Left renal cortex interstitium (tissue), 4 donors: ENCODE measurements at places on chromosomes 1 and 21.

DNA sequence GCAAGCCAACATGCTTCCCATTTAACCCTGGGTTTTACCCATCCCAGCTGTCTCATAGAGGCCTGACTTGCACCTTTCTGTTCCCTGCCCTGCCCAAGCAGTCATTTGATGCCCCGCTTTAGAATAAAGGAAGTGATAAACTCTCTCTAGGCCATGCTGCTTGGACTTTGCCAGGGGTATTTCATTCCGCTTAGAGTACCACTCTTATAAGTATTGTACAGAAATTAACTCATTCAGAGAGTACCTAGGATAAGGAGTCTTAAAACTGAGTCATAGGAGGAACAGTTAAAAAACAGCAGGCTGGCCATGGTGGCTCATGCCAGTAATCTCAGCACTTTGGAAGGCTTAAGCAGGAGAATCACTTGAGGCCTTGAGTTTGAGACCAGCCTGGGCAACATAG is 21.0 kb upstream of the LYST start:
- no peak for DNase-seq

- no peak for DNase-seq
Measured at GRCh38 chr1:178388418-178389145, 108.2 kb downstream of the CLEC20A start.

DNA sequence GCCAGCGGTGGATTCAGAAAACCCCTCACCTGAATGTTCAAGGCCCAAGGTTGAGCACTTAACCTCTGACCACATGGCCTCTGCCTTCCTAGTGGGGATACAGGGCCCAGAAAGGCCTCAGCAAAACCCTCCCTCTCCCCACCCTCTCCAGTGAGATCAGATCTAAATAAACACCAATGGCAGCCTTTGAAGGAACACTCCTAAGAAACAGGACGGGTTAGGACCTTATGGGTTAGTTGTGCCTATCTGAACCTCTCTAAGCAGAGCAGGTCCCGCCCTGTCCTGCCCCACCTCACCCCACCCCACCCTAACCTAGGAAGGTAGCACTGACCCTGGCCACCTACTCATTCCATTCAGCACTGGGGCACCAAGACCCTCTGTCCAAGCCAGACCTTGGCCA is 7.9 kb upstream of the GRHL3 start:
- no peak for DNase-seq

GRCh38 chr1:23399229-23399628 is 25.3 kb downstream of the TCEA3 start:
- no peak for DNase-seq

DNA sequence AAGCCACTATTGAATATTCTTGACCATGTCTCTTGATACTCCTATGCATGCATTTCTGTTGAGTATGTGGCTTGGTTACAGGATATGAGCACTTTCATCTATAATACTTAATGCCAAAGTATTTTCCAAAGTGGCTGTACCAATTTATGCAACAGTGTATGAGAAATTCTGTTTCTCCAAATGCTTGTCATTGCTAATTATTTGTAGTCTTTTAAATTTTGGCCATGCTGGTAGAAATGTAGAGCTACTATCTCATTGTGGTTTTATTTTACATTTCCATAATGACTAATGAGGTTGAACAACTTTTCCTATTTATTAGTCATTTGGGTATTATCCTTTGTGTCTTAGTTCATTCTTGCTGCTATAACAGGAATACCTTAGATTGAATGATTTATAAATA is 71.4 kb upstream of the TSPAN2 start:
- no peak for DNase-seq

- no peak for DNase-seq
Measured at GRCh38 chr1:42305639-42306038, 29.4 kb downstream of the FOXJ3 start.

DNA sequence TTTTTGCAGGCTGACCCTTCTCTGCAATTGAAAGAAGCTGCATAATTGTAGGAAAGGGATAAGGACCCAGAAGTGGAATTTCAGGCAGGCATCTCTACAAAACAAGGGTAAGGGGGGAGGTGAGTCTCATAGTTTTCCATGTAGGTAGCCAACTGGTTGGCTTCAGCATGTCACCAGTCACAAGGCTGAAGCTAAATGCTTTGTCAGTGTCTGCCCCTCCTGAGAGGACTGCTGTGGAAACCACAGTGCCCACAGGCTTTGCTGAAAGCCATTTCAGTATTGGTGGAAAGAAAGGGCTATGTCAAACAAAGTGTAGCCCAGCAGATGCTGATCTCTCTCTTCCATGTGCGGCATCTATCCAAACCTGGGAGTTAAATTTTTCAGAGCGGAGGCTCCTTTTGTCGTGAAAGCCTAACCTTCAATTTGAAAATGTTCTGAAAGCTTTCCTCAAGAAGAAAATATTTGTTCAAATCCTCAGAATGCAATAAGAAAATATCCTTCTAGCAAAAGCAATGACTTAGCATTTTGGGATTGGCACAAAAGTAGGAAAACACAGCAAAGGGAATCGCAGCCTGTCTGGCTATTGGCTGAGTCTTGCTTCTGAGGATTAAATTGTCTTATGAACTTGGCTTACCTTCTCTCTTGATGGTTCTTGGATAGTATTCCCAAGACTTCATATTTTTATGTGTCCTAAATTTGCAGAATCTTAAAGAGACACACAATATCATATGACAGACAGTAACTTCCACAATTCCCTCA is 591.7 kb downstream of the PLPP3 start:
- DNase-seq = no peak

GRCh38 chr1:153793261-153793972 is 18.2 kb downstream of the SLC27A3 start:
- DNase-seq = no peak

GRCh38 chr1:9589144-9589718 is 520 bp downstream of the TMEM201 start:
- no peak for DNase-seq

DNA sequence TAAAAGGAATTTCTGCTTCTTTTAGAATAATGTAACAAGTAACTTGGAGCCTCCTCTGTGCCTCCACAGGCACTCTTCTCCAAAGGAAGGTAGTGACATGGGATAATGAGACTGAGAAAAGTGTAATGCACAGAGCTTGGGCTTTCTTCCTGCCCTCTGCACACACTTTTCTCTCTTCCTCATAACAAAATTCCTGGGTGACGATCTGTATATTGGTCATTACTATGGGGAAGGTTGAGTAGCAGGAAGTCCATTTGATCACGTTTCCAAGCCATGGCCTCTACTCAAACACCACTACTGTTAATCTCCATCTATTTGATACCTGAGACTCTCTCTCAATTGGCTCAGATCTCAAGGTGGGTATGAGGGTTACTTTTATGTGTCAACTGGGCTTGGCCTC is 113.9 kb downstream of the GRIK1 start:
- no peak for DNase-seq

GRCh38 chr1:227782226-227782625 is 33.2 kb upstream of the PRSS38 start:
- no peak for DNase-seq

DNA sequence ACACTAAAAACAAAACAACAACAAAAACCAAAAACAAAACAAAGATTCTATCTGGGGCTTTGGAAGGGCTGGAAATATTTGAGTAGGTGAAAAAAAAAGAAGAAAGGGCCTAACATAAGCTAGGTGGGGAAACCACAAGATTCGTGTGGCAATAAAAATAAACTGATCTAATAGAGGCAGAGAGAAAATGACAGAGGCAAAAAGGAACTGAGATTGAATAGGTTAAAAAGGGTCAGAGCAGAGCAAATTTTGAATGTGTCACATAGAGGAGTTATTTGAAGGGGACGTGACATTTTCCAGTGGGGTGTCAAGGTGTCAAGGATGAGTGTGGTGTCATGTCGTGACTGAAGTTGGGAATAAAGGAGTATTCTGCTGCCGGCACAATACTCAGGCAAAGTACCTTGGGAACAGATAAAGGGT is 65.2 kb upstream of the RALGPS2 start:
- no peak for DNase-seq

- no peak for DNase-seq
Measured at GRCh38 chr1:212638492-212639151, 30.1 kb downstream of the ATF3 start.

DNA sequence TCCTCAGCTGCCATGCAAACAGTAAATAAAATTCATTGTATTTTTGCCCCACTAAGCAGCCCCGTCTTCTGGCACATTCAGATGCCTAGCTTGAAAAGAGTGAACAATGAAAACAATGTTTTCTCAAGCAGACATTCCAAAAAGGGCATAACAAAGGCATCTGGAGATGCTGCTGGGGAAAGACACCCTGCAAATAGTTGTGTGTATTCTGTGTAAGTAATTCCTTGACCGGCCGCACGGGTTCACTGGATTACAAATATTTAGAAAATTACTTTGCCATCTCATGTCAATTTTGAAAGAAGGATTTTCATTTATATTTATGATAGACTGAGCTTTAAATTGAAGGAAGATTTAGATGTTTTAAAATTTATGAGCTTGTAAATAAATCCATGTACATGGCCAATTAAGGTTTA is 142.2 kb downstream of the SLC45A1 start:
- DNase-seq = no peak

DNA sequence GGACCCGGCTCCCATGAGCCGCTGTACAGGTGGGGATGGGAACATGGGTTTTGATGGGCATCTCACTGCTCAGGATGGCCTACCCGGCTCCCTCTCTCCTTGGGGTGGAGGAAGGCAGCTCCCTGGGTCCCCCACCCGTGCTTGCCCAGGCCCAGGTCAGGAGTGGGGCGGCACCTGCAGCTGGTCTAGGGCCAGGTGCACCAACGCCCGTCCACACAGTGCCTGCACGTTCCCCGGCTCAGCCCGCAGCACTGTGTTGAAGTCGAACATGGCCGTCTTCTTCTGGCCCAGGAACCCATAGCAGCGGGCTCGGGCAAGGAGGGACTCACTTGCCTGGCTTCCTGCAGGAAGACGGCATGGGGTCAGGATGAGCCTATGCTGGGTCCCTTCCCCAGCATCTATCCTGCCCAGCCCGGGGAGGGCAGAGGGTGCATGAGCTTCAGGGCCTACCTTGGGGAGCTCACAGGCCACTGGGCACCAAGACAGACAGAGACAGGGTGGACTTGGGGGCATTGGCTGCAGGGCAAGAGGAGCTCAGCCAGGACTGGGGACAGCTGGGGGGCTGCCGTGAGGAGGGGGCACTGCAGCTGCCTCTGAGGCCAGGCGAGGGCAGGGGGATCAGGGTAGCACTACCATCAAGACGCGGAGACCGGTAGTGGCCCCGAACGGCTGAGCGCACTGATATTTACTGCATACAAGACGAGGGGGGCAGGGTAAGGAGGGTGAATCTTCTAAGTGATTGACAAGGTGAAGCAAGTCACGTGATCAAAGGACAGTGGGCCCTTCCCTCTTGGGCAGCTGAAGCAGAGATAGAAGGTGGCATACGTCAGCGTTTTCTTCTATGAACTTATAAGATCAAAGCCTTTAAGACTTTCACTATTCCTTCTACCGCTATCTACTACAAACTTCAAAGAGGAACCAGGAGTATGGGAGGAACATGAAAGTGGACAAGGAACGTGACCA is 17.8 kb downstream of the TTC34 start:
- no peak for DNase-seq

- DNase-seq = no peak
Measured at GRCh38 chr1:202172015-202172355, 11.6 kb upstream of the PTPN7 start.

DNA sequence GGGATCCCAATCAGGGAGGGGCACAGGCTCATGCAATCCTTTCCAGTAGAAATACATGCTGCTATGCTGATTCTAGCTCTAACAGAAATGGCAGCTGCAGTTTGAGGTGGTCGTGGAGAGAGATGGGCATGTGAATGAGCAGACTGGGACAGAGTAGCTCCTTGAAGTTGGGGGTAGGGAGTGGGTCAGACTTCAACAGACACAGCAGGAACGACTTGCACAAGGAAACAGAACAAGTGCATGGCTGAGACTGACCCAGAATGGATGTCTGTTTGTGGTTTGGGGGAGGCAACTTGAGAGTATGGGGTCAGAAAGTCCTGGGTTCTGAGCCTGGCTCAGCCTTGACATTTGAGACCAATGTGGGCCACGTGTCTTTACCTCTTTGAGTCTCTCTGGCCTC is 25.1 kb upstream of the TRABD2B start:
- DNase-seq = no peak

DNA sequence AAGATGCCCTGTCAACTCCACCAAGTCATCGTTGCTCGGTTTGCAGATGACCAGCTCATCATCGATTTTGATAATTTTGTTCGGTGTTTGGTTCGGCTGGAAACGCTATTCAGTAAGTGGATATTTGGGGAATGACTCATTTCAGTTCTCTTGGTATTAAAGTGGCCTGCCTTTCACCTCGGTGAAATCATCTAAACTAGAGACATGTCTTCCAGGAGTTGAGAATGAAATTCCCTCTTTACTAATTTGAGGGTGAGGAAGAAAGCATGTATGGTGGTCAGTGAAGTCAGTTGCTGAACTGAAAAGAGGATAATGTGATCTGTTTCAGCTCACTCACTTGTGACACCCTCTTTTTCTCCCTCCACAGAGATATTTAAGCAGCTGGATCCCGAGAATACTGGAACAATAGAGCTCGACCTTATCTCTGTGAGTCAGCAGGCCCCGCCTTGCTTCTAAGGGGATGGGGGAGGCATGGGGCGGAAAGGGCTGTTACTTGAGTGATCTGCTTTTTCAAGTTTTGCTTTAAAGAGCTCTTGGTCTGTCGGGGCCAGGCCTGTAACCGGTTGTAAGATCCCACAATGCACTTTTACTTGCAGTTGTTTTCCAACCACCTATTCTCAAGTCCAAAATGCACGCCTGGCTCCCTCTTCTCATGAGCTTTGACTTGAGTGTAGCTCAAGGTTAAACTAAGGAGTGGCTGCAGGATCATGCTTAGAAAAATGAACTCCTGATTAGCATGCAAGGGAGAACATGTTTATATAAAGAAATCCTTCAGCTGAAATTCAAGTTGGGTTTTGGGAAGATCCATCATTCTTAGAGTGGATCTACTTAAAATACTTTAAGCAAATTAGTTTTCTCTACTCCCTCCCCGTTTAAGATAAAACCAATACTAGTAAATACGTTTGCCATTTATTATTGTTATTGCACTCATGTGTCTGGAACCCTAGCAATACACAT is 59.8 kb downstream of the CAPN2 start:
- DNase-seq = no peak

DNA sequence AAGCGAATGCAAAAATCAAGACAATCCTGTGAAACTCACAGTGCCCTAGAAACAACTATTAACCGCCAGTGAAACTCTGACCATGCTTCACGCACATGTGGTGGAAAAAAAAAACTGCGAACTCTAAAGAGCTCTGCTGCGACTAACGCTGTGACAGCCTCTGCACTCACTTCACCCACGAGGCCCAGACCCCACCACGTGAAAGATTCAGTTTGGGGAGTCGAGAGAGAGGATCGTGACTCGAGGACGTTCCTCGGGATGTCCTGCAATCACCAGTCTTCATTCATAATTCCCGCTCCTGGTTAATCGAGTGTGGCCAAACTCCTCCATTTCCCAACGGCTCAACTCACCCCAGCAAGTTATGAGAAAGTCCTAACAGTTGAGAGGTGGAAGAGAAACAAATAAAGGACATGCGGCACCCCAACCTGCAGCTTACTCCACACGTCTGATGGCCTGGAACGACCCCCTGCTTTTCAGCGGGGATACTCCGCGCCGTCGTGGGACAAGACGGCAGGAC is 1.1 kb downstream of the SERBP1 start:
- DNase-seq = no peak

- no peak for DNase-seq
Measured at GRCh38 chr1:88751714-88752113, 67.6 kb downstream of the PKN2 start.
